ENCODE measurements at places on chromosomes 16 and 17.

DNA sequence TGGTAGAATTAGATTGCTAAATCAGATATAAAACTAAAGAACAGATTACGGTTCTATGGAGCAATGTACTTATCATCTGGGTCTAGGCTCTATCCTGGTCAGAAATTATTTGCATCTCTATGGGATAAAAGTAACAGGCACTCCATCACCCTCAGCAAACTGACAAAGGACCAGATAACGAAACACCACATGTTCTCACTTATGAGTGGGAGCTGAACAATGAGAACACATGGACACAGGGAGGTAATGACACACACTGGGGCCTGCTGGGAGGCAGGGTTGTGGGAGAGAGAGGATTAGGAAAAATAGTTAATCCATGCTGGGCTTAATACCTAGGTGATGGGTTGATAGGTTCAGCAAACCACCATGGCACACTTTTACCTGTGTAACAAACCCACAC, 61.9 kb downstream of the MPHOSPH6 start:
- DNase-seq = no peak

DNA sequence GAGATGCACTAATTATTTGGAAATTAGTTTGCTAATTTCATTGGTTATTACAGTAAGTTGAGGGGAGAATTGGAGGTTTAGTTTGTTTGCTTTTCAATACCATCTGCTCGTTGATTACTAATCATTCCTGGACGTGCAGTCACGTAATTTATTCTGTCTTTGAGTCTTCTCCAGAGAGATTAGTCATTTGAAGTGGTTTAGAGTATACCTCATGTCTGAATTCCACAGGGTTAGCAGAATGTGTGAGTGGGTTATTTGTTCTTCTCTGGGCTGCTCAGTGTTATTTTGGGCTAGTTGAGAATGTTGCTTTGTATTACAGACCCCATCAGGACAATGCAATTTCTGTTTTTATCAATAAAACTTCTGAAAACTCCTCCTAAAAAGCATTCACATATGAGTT, 265.0 kb downstream of the RBFOX1 start:
- peak; percentile 5 for DNase-seq

DNA sequence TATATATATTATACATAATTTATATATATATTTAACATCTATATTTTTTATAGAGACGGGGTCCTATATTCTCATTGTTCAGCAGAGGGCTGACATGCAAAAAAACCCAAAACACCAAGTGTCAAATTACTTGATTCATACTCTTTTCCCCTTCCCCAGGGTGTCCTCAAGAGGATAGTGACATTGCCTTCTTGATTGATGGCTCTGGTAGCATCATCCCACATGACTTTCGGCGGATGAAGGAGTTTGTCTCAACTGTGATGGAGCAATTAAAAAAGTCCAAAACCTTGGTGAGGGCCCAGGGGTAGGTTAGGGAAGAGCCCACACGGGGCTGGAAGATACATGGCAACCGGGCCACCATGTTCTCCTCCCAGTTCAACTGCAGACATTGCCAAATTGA, 11.0 kb downstream of the ITGAM start:
- no peak for DNase-seq

DNA sequence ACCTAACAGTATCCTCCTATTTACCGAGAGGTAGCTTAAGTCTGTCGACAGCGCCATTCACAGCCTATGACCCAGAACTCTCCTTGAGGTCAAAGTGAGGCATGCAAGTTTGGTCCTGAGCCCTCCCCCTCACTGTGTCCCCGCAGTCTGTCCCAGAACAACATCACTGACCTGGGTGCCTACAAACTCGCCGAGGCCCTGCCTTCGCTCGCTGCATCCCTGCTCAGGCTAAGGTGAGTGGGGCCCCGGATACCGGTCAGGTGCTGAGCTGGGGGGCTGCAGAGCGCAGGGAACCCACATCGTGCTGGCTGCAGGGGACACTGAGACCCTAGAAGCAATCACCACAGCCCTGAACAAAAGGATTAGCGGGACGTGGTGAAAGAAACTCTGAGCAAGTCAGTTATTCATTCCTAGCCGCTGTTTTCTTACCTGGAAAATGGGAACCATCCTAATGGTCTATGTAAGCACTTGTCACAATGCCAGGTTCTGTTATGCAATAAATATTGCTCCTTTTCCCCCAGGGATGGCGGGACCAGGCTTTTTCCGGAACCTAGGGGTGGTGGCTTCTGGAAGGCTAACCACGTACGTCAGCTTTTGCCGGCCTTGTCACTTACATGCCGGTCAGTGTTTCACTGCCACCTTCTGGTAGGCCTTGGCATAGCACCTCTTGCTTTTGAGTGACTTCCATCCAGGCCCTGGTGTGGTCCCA, 23.8 kb downstream of the DEXI start:
- DNase-seq = peak; percentile 87

DNA sequence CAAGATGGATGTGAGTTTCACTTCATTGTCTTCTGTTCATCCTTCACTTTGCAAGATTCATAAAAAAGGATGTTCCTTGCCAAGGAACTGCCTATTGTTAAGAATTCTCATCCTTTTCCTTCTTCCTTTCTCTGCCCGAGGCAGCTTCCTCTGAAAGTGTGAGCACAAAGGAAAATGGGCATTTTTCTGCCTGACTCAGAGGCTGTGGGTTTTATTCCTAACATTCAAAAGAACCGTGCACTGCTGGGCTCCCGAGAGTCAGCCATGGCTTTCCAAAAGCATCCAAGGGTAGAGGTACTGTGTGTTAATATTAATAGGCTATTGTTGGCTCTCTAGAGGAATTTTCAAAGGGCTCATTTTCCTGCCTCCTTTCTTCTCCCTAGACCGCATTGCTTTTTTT, 289.4 kb downstream of the ABCC12 start:
- peak; percentile 74 for DNase-seq

Data from M059J (cell line).